Hematopoietic multipotent progenitor cell treated with erythropoietin and hydrocortisone succinate and interleukin-3 and kit ligand, for 6 days (in vitro differentiated cells): ENCODE measurements at places on chromosomes 5 and 9.

DNA sequence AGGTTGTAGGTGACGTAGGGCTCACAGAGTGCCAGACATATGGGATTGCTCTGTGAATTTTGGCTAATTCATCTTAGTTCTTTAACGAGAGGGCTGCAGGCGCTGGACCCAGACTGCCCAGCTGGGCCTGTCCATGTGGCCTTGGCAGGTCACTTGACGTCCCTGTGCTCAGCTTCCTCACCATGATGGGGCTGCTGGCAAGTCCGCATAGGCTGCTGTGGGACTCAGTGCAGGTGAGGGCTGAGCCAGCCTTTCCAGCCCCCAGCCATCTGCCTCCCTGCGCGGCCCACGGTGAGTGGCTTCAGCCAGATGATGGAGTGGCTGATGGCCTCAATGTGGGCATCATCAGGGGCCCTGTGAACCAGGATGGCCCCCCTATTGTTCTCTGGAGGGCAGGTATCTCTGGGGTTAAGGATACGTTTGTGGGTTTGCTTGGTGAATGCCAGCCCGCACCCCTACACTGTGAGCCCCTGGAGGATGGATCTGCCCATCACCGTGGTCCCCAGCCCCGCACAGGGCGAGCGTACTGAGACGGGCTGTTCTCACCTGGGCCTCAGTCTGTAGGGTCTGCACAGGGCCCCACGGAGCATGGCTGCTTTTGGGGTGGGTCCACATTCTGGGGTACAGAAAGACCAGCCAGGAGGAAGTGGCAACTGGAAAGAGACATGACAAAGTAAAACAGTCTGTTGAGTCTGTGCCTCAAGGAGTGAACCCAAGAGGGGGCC lies 3.7 kb downstream of the CARD19 start:
- DNase-seq, result no peak

- no peak for DNase-seq
Measured at GRCh38 chr5:111557111-111557510, 44.8 kb upstream of the STARD4 start.

GRCh38 chr9:1453636-1454035 lies 403.5 kb downstream of the DMRT2 start:
- DNase-seq, result no peak

DNA sequence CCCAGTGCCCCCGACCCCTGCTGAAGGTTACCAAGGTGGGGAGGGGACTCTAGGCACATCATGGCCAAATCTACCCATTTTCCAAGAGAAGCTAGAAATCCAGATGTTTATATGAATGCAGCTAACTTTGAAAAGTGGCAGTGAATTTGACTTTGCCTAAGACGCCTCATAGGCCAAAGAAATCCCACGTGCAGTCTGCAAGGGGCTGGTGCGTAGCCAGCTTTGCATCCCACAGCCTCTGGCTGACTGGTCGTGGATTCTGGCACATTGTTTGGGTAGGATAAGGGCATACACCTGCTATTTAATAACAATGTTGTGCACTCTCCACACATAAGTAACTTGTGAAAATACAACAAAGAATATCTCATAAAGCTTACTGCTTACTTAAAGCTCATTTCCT lies 3.5 kb upstream of the GADD45G start:
- no peak for DNase-seq

DNA sequence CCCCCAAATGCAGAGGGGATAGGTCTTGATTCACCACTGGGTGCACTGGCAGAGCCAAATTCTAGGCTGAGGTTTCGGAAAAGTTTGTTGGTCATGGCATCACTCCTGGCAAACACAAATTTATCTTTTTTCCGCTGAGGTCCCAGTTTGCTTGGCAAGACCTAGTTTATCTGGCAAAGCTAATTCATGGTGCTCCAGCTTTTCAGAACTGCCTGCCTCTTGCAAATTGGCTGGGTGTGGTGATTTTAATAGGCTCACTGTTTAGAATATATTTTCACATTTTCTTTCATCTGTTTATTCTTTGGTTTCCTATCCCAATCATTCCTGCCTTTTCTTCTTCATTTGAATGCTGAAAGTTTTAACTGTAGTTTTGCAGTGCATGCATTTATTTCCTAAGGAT lies 50.5 kb upstream of the MAMDC2 start:
- DNase-seq, result no peak

- DNase-seq, result no peak
Measured at GRCh38 chr5:3025392-3025791, 273.9 kb upstream of the IRX2 start.
